Pons (tissue), 1 donor: ENCODE measurements at places on chromosomes 12 and 14.

DNA sequence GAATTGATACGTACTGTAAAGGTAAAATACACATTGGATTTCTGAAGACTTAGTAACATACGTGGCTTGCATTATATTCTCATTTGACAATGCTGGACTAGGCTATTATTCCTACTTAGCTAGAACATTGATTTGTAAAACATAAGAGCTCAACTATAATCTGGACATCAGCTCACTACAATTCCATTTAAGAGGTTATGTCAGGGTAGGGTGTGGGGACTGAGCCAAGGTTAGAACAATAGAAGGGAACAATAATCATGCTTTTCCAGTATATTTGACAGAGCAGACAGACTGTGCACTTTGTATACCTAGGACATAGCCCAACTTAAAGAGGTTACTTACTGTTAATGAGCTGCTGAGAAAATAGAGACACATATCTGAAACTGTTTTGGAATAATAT is 10.8 kb downstream of the ZCRB1 start:
- DNase-seq, result no peak

- no peak for DNase-seq
Measured at GRCh38 chr14:20587489-20588154, at the start of gene RNASE11. TSS of gene RNASE11 (minus strand) at chr14:20588001.

- DNase-seq, result no peak
Measured at GRCh38 chr14:93736378-93737014, 51.8 kb downstream of the PRIMA1 start.

DNA sequence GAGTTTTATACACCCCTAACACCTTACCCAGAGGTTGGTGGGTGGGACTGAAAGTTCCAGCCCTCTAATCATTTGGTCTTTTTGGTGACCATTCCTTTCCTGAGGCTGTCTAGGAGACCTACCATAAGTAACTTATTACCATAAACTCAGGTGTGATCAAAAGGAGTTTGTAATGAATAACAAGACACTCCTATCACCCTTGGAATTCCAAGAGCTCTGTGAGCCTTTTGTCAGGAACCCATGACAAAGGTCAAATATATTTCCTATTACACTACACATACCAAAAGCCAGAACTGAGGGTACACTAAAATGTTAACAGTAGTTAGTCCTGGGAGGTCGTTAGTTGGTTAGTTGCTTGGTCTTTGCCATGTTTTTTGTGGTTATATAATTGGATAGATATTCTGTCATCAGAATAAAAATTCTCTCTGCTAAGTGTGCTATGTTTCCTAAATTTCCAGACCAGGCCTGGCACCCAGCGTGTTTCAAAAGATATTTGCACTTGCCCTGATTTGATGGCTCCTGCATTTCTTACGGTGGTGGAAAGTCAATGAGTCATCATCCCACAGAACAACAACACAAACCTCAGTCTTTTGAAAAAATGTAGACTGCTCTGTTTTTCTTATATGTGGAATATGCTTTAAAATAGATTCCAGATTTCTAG is 27.0 kb upstream of the AKAP5 start:
- DNase-seq, result no peak

DNA sequence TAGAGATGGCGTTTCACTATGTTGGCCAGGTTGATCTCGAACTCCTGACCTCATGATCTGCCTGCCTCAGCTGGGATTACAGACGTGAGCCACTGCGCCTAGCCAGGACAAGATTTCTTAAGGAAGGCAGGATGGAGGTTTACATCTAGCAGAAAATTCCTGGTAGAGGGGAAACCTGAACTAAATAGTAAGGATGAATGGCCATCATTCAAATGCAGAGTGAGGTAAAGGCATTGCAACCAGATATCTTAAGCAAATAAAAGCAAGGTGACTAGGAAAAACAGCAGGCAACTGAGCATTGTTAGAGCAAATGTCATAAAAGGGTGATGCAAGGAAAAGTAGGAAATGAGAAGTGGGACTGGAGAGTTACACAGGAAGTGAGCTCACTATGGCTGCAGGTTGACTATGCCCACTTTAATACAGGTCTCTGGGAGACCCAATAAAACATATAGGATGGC is 133.0 kb downstream of the SOX5 start:
- no peak for DNase-seq

GRCh38 chr14:55698051-55698450 is 118.0 kb downstream of the KTN1 start:
- no peak for DNase-seq

DNA sequence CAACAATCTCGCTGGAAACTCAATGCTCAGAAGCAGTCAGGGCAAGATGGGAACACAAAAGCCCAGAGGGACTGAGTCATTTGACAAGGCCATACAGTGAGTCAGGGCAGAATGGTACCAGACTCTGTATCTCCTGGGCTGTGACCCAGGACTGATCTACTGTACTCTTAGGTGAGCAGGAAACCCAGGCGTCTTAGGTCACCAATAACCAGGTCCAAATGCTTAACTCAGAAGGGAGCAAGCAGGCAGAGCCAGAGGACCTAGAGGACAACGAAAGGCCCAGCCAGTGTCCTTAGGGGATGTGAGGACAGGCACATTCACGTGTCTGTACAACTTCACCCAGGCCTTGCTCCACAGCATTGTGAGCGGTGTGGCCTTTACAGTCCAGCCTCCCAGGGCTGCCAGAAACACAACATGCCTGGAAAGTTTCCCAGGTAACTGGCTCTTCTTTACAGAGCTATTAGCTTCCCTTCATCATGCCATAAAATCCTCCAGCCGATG is 69.9 kb downstream of the ARL6IP4 start:
- no peak for DNase-seq

DNA sequence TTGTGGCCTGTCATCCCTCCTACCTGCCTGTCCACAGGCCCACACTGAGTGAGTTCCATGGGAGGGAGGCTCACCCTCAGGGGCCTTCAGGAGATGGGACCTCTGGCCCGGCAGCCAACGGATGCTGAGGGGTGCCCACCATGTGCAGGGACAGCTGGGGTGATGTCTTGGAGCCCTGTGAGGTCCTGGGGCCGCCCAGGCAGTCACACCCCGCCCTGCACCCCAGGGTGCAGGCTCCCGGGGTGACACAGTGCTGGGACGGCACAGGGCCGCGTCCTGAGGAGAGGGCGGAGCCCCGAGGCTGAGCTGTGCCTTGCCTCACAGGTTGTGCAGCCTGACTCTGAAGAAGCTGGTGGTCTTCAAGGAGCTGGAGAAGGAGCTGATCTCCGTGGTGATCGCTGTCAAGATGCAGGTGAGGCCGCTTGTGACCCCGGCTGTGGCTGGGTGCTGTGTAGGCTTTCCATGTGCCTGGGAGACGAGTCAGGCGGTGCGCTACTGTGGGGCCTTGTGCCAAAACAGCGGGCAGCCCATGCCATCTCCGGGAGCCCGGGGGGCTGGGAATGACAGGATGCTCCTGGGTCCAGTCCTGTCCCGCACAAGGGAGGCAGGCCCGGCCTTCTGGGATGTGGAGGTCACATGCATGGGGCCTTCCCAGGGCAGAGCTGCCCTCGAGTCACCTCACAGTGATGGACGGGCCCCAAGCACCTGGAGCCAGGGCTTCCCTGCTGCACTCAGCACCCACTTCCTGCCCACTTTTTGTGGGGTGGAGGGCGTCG is 33.8 kb downstream of the PACS2 start:
- no peak for DNase-seq
